Tibial nerve (tissue), 4 donors: ENCODE measurements at places on chromosomes 1 and 21. TPM values are rescaled to one million over a fixed set of nuclear protein-coding genes. Genes with fewer than 3 reads are reported as not detected.

DNA sequence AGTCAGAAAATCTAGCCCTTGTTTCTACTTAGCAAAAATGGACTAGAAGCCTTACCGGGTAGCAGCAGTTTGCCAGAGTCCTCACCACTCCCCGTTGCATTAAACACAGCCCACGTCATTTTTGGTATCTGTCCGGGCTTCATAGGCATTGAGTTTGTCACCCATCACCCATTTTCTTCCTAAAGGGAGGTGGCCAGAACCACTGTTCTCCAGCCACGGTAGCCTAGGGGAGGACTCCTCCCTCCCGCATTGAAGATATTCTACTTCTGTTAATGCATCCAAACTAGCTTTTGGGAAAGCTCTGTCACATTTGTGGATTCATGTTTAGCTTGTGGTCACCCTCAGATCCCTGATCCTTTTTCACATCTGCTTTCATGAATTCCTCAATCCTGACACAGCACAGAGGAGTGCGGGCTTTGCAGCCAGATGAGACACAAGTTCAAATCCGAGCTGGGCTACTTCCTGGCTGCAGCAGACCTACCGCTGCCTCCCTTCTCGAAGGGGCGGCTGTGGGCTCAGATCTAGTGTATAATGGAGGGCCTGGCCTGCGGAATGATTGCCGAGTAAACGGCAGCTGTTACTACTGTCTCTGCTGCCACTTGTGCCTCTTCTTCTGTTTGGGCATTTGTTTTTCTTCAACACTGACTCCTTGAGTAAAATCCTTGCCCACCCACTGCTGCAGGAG is 63.2 kb upstream of the EFHD2 start:
- H3K36me3 ChIP-seq: no peaks in the 10 kb centered on the region
- no peaks in the 10 kb centered on the region for H3K27me3 ChIP-seq

DNA sequence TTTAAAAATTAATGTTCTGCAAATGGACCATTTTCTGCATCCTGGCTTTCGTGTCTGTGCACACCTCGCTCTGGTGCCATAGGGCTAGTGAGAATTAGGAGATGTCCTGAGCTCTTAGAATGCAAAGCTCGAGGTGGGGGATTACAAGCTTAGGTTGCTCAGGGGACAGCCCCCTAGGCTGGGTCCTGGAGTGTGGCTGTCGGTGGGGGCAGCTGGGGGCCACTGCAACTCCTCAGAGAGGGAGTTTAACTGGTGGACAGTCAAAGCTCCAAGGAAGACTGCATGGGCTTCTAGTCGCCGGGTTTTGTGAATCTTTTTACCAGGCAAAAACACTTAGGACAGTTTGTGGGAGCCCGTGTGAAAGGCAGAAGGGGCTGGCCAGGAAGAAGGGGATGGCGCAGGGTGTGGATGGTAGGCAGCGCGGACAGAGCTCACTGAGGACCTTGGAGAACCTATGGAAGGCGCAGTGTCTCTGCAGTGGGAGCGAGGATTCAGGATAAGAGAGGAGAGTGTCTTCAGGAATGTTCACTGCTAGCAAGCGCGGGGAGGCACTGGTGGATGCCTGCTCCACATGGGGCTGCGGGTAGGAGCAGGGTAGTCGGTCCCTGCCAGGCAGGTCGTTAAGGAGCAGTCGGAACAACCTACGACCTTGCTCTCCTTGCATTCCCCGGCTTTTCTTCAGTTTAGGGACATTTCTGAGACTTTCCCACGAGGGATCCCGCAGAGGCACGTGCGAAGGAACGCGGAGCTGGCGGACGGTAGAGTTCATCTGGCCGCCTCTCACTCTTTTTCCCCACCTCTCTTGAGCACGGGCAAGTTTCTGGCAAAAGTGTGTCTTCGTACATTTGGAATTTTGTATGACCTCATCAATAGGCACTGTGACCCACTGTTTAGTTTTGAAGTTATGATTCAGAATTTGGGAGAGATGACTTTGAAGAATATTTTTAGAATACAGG is 12.9 kb upstream of the KCNE1 start:
- H3K36me3 ChIP-seq: no peaks in the 10 kb centered on the region
- peak overlapping the region; percentile 43 for H3K4me3 ChIP-seq
- H3K4me1 ChIP-seq: peaks cover 69% of the 10 kb centered on the region
- no peak for DNase-seq
- H3K27me3 ChIP-seq: no peaks in the 10 kb centered on the region

DNA sequence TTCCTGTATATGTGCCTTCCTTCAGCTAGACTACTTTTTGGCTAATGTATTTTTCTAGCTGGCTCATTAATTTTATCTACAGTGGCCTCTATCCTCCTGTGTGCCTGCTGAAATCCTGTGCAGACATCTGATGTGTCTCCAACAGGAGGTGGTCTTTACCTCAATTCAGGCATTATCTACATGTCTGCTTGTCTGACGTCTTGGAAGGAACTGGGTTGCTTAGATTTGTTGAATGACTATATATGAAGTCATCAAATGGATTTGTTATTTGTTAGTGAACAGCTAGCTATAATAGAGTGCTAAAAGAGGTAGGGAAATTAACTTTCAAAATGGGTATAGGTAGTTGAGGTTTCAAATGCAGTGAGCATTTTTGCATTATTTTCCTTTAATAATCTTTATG is 6.7 kb downstream of the RPL5 start:
- DNase-seq: no peak
- peaks cover 16% of the 10 kb centered on the region for H3K36me3 ChIP-seq
- no peaks in the 10 kb centered on the region for H3K27me3 ChIP-seq
- no peak overlapping the region for H3K4me3 ChIP-seq
- H3K4me1 ChIP-seq: peaks cover 17% of the 10 kb centered on the region

GRCh38 chr1:89939693-89940438 is 55.0 kb upstream of the ZNF326 start:
- no peaks in the 10 kb centered on the region for H3K27me3 ChIP-seq
- no peaks in the 10 kb centered on the region for H3K36me3 ChIP-seq
- DNase-seq: no peak
- H3K4me3 ChIP-seq: no peak overlapping the region
- no peak overlapping the region for H3K27ac ChIP-seq

- no peaks in the 10 kb centered on the region for H3K36me3 ChIP-seq
- H3K4me3 ChIP-seq: no peak overlapping the region
- no peaks in the 10 kb centered on the region for H3K4me1 ChIP-seq
- peaks cover 10% of the 10 kb centered on the region for H3K27me3 ChIP-seq
These were observed 70.9 kb downstream of the RRAGC start for GRCh38 chr1:38788341-38789336.

DNA sequence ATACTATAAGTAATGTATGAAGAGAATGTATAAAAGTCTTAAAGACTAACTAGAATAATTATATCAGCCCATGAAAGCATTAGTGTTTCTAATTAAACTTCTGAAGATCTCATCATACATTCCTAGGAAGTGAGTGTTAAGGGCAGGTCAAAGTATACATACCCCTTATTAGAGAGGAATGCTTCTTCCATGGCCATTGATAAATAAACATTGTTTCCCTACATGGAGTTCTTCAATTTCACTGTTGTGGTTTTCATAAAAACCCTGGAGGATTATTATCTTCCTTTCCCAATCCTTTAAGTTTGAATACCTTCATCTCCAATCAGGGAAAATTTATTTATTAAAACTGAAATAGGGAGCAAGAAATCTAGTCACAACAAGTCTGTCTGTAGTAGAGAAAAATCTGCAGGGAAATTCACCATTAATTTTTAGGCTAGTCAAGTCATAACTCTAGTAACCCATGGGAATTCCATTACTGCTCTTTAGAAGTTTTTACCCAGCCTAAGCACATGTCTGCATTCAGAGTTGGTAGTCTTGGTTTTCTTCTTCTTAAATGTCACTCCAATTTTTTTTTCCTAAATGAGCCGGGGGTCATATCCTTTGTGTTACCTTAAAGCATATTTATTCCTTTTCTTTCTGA is 147.0 kb downstream of the TNFSF18 start:
- no peak overlapping the region for H3K4me3 ChIP-seq
- H3K27ac ChIP-seq: no peak overlapping the region
- H3K27me3 ChIP-seq: no peaks in the 10 kb centered on the region
- no peak for DNase-seq

DNA sequence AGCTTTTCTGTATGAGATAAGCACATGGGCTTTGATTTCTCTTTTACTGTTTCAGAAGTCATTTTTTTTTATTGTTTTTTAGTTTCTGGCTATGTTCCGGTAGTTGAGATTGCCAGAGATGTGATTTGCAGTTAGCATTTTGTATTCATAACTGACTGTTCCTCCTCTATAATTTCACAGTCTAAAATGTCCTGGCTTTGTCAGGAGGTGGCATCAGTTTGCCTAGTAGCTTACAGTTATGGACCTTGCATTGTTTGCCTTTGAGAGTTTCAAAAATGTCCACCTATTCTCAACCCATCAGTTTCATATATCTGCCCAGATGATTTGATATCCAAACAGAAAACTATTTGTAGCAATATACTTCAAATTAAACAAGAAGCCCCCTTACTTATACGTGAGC is 39.5 kb upstream of the ST6GALNAC3 start:
- DNase-seq: no peak
- no peak overlapping the region for H3K4me3 ChIP-seq
- no peaks in the 10 kb centered on the region for H3K36me3 ChIP-seq
- no peaks in the 10 kb centered on the region for H3K4me1 ChIP-seq
- no peaks in the 10 kb centered on the region for H3K27me3 ChIP-seq
- no peak overlapping the region for H3K27ac ChIP-seq

DNA sequence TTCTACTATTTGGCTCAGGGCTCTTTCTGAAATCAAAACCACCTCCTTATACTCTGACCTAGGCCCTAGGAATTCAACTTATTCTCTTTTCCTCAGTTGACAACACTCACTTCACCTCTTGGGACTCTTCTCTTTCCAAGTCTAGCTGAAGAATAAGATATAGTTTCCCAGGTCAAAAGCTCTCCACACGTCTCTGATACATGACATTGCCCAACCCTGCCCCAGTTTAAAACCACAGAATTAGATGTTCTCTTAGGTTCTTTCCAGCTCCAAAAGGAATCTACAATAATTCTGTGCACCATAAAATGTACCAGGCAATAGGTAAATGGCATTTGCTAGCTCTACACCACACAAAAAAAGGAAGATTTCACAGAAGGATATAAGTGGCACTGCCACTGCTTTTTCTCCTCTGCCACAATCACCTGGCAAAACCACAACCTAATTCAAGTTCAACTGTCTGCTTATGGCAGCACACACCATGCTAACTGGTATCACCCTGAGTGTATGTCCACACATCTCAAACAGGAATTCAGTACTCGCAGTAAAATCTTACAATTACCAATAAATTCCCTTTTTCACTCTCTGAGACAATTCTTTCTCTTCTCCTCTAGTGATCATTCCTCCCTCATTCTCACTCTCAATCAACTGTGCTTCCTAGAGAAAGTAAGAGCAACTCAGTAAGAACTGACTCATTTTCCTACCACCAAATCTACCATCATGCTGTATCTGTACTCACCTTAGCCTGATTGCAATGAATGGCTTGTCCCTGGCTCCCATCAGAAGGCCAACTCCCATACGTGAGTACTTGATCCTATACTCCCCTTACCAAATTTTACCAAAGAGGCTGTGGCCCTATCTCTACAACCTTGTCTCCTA is 27.3 kb downstream of the ZBTB8OS start:
- no peaks in the 10 kb centered on the region for H3K27me3 ChIP-seq
- H3K4me1 ChIP-seq: no peaks in the 10 kb centered on the region
- no peak overlapping the region for H3K27ac ChIP-seq
- H3K36me3 ChIP-seq: no peaks in the 10 kb centered on the region
- no peak for DNase-seq

GRCh38 chr1:203268901-203269653 is 36.2 kb upstream of the BTG2 start:
- DNase-seq: peak; percentile 78
- no peaks in the 10 kb centered on the region for H3K36me3 ChIP-seq
- H3K4me1 ChIP-seq: no peaks in the 10 kb centered on the region
- H3K27me3 ChIP-seq: no peaks in the 10 kb centered on the region

GRCh38 chr1:228955691-228956090 is 220.4 kb downstream of the RHOU start:
- no peaks in the 10 kb centered on the region for H3K27me3 ChIP-seq
- no peaks in the 10 kb centered on the region for H3K4me1 ChIP-seq
- H3K4me3 ChIP-seq: no peak overlapping the region
- DNase-seq: no peak

- no peaks in the 10 kb centered on the region for H3K36me3 ChIP-seq
- H3K27ac ChIP-seq: no peak overlapping the region
- no peak for DNase-seq
These were observed 219.6 kb downstream of the PDE4B start for GRCh38 chr1:66012106-66012784.

- H3K4me1 ChIP-seq: no peaks in the 10 kb centered on the region
These were observed 16.0 kb upstream of the STUM start for GRCh38 chr1:226532553-226532952.

DNA sequence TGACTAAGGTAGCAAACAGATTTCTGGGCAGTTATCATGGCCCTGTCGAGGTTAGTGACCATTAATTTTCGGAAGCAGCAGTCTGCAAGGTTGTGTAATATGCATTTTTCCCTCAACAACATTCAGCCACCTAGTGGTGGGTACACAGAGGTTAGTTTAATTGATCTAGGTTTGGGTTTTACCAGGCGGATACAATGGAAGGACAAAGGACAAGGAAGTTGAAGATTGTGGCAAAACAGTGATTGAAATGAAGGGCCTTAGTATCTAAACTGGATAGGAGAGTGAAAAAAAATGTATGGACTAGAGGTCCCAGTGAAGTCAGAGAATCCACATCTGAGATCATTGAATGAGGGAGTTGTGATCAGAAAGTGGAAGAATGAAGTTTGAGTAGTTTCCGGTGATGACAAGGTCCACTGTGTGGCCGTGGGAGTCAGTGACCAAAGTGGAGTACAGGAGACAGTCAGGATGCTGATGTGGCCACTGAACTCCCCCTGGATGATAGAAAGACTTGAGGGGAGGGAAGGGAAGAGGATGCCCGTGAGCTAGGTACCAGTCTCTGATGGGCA is 2.8 kb downstream of the ARMH1 start:
- no peak for DNase-seq
- H3K4me1 ChIP-seq: peaks cover 29% of the 10 kb centered on the region
- H3K4me3 ChIP-seq: no peak overlapping the region
- no peaks in the 10 kb centered on the region for H3K27me3 ChIP-seq
- no peaks in the 10 kb centered on the region for H3K36me3 ChIP-seq

Gene MASP2
- total RNA-seq: not detected

Gene FCRL4
- not detected for total RNA-seq

Gene TSPEAR
- not detected for total RNA-seq

Gene TRMT13
- total RNA-seq: 10.8 TPM

Gene KRTAP21-2
- not detected for total RNA-seq

Gene LYPD8
- total RNA-seq: not detected
